ENCODE measurements at places on chromosomes 6 and 20.
A peak's percentile ranks its signal among the peaks of the same experiment; 100 is the strongest.

- no peak for DNase-seq
Observed at GRCh38 chr6:22656706-22657351, 87.5 kb downstream of the HDGFL1 start.

GRCh38 chr6:30507849-30508827 is 18.8 kb downstream of the HLA-E start:
- DNase-seq: no peak

DNA sequence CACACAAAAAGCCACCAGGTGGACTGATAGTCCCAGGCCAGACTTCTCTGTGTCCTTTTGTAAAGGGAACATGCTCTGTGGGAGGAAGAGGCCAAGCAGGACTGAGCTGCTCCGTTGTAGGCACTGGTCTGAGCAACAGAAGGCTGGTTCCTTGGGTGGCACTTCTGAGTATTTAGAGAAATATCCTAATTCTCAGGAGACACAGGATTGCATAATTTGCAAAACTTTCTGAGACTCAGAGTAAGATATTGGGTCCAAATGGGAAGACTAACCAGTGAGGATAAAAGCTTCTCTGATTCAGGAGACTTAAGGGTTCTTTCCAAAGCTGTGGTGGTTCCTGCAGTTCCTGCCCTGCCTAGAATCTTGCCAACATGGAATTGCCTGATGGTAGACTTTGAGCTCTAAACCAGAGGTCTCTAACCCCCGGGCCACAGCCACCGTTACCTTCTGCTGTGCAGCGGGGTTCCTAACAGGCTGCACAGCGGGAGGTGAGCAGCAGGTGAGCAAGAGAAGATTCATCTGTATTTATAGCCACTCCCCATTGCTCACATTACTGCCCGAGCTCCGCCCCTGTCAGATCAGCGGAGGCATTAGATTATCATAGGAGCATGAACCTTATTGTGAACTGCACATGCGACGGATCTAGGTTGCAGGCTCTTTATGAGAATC is 107.0 kb downstream of the OLIG3 start:
- DNase-seq: no peak

- DNase-seq: no peak
Observed at GRCh38 chr20:46087161-46087560, 2.6 kb downstream of the NCOA5 start.

DNA sequence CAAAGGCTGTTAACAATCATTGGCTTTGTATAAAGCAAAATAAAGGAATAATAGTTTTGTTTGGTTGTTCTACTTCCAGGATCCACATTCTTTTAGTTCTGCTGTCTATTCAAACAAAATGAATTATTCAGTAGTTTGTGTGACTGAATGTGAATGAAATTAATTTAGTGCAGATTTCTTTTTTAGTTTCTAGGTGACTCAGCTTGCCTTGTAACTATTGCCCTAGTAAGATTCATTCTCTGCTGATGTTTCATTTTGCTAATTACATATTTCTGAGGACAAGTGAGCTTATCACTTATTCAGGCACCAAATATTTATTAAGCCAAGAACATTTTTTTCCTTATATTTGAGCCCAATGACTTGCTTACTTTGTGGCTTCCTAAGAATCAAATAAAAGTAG is 46.5 kb upstream of the RIPOR2 start:
- no peak for DNase-seq

- DNase-seq: peak; percentile 29
Observed at GRCh38 chr6:51855310-51856082, 231.9 kb downstream of the PKHD1 start.

DNA sequence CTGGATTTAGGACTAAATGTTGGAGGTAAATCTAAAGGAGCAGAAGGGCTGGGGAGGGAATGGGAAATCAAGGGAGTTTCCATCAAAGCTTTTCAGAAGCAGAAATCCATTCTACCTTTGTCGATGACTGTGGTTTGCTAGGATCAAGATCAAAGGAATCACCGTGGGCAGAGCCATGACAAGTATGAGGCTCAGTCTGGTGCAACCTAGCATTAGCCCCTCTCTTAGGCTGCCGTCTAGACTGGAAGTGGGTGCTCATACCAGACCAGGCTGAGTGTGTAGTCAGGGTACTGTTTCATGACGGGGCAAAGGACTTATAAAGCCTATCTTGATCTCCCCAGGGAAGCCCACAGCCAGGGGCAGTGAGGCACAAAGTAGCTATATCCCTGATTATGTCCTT is 120.5 kb downstream of the BMP2 start:
- DNase-seq: no peak

Data from muscle of back (tissue), 13 donors.